ENCODE measurements at places on chromosomes 2 and 18.

- no peak for DNase-seq
Observed at GRCh38 chr2:196549052-196549451, 90.5 kb upstream of the CCDC150 start.

- no peak for DNase-seq
Observed at GRCh38 chr2:131584940-131585339, 57.3 kb downstream of the CCDC74A start.

GRCh38 chr2:170836027-170836426, 19.3 kb downstream of the GAD1 start:
- no peak for DNase-seq

DNA sequence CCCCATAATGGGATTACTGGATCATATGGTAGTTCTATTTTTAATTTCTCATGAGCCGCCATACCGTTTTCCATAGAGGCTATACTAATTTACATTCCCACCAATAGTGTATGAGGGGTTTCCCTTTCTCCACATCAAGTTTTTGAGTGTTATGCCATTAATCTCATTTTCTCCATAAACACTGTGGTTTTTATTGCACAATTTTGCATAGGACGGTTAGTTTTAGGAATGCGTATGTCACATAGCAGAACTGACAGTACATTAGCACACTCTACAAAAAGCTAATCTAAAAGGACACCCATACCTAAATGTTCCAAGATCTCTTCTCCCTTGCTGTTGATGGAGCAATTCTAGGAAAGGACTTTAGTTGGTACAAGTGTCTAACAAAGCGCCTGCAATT, 32.5 kb downstream of the DARS1 start:
- no peak for DNase-seq

- DNase-seq = no peak
Observed at GRCh38 chr2:5695654-5696403, 3.6 kb downstream of the SOX11 start.

GRCh38 chr18:70289351-70290312, 787 bp downstream of the SOCS6 start:
- DNase-seq = no peak

GRCh38 chr2:129881786-129882396, 97.6 kb upstream of the RAB6C start:
- no peak for DNase-seq

- no peak for DNase-seq
Observed at GRCh38 chr2:20635113-20635510, 15.8 kb downstream of the HS1BP3 start.

DNA sequence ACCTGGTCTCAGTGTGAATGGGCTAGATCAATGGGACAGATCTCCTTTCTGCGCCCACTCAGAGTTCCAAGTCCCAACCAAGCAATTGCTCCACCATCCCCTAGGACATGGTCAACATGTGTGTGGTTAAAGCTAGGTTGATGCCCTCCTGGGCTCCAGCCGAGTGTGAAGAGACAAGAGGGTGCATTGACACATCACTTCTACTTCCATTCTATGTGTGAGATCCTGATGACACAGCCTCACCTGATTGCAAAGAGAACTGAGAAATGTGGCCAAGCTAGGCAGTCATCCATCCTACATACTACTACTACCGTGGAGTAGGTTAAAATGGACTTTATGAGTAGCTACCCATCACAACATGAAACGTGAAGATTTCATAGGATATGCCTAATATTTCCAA, 106.8 kb downstream of the NCKAP5 start:
- DNase-seq = no peak

GRCh38 chr2:79512442-79513401, at the start of gene CTNNA2:
Gene CTNNA2, plus strand, starts transcription at chr2:79513051.
- peak; percentile 70 for DNase-seq
